Colonic mucosa (tissue), 4 donors: ENCODE measurements at places on chromosomes 2 and 18.

GRCh38 chr2:23436346-23437098, 51.5 kb downstream of the KLHL29 start:
- no peak for DNase-seq

DNA sequence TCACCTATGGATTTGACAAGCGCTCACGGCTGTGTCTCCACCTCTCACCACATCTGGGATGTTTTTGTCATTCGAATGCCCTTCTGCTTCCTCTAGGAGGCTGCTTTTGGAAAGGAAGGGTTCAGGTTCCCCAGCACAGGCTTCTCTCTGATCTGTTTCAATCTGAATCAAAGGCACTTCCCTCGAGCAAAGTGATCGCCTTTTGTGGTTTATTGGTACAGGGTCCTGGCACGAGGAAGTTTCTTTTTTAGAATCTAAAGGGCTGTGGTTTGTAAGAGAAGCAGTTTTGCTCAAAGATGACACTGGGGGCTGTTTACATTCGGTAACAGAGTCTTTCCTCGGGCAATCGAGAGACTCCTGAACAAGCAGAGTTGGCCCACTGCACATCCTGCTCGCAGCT, 145.0 kb downstream of the DAW1 start:
- DNase-seq: no peak

- DNase-seq: no peak
Measured at GRCh38 chr2:76444732-76445131, 734.0 kb upstream of the GCFC2 start.

GRCh38 chr18:38454764-38455469, 889.3 kb upstream of the CELF4 start:
- DNase-seq: no peak

DNA sequence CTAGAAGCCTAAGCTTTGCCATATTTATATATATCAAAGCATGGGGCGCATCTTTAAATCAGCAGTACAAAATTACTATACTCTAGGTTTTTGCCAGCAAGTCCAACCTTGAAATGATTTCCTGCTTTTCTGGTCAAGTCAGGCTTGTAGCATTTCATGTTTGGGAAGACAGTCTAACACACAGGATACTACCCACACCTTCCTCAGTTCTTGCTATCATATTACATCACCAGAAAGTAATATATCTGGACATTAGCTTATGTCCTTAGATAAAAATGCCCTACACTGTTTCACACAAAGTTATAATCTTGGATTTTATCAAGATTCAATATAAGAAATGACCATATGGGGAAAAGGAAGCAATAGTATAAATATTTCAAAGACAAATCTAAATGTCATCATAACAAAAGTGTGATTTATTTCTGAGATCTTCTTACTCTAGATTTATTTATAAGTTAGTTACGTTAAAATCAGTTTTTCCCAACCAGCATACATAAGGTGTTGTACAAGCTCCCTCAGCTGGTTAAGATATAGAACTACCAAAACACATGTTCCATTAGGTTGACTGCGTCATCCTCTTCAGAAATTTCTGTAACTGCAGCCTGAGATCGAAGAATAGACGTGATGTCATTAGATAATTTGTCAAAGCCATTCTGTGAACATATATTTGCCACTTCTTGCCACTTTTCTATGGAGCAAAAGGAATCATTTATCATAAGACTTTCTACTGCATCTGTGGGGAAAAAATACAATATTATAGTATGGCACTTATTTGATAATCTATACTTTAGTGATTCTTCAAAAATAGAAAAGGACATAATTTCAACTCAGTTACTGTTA, 56.6 kb downstream of the CLHC1 start:
- no peak for DNase-seq

GRCh38 chr18:10454681-10455557, 484 bp downstream of the APCDD1 start:
- no peak for DNase-seq

- DNase-seq: no peak
Measured at GRCh38 chr2:15691586-15692310, 100.1 kb downstream of the DDX1 start.
